Left renal pelvis (tissue), 4 donors: ENCODE measurements at places on chromosomes 12 and 14. TPM values are rescaled to one million over a fixed set of nuclear protein-coding genes. Genes with fewer than 3 reads are reported as not detected.

- no peak for DNase-seq
Observed at GRCh38 chr12:26941215-26941594, 2.9 kb downstream of the FGFR1OP2 start.

DNA sequence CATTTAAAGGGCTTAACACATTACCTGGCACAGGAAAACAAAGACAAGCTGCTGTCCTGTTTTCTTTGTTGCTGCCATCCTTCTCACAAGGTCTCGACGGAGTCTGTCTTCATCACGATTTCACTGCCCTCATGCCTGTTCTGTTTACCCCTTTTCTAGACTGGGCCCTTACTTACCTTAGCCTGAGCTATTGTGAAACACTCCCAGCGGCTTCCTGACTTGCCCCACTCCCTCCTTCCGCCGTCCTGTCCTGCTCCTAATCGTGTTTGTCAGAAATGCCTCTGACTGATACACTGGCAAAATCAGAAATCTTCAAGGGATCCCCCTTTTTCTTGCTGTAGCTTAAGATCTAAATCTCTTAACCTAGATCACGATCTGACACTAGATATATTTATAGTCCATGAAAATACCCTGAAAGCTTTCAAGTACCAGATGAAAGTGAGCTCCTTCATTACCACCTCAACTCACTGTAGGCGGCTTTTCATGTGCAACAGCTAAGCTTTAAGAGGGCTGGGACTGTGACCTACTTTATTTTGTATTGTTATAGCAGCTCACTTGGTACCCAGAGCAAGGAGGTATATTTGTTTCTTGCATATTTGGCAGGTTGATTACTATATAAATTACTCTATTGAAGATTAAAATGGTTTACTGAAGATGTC lies 32.1 kb downstream of the TECPR2 start:
- DNase-seq = no peak

DNA sequence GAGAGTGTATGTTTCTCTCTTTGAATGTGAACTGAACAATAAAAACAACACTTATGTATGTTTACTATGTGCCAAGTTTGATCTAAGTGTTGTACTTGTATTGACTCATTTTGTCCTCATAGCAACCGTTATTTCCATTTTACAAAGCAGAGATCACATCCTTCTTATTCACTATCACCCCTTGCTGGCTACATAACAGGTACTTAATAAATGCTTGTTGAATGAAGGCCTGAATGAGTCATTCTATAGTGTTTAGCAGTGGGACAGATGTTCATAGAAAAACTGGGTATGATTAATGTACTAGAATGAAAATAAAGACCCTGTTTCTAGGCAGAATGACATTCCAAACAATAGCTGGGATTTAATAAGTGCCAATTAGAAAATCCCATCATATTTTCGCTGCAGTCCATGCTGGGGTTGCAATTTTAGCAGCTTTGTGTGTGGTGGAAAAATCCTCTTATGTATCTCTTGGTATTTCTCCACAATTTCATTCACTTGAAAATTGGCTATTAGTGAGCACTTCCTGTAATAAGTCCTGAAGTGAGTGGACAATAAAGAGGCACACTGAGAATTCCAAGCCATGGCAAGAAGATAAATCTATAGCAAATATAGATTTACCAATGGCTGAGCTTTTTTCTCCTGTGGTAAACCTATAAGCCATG lies 86.0 kb downstream of the FAR2 start:
- no peak for DNase-seq

GRCh38 chr12:6539707-6540134 lies 5.4 kb downstream of the GAPDH start:
- no peak for DNase-seq

Gene FAIM2
- polyA plus RNA-seq = 4.3 TPM

DNA sequence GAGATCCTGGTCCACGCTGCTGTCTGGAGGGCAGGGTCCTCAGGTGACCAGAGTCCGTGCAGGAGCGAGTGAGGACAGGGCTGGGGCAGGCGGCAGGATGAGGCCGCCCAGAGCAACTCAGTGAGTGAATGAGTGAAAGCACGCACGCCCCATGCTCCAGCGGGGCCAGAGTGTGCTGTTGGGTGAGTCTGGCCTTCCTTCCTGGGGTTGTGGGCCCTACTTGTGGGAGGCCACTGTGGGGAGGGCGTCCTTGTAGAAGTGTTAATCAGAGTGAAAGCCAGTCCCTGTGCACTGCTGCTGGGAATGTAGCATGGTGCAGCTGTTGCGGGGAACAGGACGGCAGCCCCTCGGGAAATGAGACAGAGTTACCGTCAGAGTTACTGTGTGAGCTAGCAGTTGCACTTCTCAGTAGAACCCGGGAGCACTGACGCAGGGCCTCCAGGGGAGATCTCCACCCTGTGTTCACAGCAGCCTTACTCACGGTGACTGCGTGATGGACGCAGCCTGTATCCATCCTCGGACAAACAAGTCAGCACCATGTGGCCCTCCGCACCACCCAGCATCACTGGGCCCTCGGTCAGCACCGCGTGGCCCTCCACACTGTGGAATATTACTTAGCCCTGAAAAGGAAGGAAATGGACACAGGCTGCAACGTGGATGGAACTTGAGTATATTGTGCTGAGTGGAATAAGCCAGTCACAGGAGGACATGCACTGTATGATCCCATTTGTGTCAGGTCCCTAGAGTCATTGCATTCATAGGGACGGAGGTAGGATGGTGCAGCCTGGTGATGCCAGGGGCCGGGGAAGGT lies 22.1 kb downstream of the PACS2 start:
- no peak for DNase-seq
